Large intestine (tissue), 12 donors: ENCODE measurements at places on chromosomes 6 and 20. TPM values are rescaled to one million over a fixed set of nuclear protein-coding genes. Genes with fewer than 3 reads are reported as not detected.
A peak's percentile ranks its signal among the peaks of the same experiment; 100 is the strongest.

- no peaks in the 10 kb centered on the region for H3K4me1 ChIP-seq
- H3K4me3 ChIP-seq: no peak overlapping the region
- H3K27me3 ChIP-seq: no peaks in the 10 kb centered on the region
- H3K27ac ChIP-seq: no peak overlapping the region
Measured at GRCh38 chr20:40009542-40009941, 679.5 kb downstream of the MAFB start.

DNA sequence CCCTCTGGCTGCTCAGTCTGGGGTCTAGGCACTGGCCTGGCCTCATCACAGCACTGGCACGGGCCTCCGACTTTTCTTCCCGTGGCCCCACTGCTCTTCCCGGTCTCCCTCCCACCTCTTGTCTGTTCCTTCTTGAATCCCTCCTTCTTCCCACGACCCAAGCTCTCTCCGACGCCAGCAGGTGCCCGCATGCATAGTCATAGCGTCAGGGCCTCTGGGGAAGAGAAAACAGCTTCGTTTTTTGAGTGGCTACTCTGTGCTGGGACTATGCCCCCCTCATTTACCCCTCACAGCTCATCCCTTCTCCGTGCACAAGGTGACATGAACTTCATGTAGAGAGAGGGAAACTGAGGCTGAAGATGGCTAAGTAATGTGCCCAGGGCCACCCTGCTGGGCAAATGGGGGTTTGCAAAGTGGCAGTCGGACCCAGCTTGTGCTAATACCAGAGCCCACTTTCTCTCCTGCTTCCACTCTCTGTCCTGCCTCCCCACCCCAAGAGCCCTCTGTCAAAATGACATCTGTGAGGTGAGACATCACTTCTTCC, 59.2 kb downstream of the SYNJ2 start:
- no peak for DNase-seq
- H3K4me3 ChIP-seq: no peak overlapping the region
- peaks cover 17% of the 10 kb centered on the region for H3K36me3 ChIP-seq
- H3K27ac ChIP-seq: peak overlapping the region; percentile 66
- peaks cover 53% of the 10 kb centered on the region for H3K4me1 ChIP-seq
- no peaks in the 10 kb centered on the region for H3K27me3 ChIP-seq

DNA sequence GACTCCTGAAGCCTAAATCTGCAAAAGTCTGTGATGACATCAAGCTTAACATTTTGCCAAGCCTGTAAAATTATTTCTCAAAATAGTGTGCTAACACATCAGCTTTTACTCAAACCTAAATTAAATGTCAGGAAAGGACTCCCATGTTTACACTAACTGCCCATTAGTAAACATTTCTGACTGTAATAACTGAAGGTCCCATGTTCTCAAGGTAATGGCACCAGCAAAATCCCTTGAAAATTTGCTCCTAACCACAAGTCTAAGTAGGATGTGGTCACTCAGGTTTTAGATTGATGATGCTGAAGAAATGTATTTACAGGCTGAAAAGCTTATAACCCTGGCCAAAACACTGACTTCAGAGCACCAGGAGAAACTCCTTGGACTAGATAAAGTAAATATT, 33.0 kb downstream of the BACH2 start:
- no peaks in the 10 kb centered on the region for H3K27me3 ChIP-seq
- H3K4me3 ChIP-seq: no peak overlapping the region
- DNase-seq: no peak
- no peaks in the 10 kb centered on the region for H3K4me1 ChIP-seq
- no peak overlapping the region for H3K27ac ChIP-seq

DNA sequence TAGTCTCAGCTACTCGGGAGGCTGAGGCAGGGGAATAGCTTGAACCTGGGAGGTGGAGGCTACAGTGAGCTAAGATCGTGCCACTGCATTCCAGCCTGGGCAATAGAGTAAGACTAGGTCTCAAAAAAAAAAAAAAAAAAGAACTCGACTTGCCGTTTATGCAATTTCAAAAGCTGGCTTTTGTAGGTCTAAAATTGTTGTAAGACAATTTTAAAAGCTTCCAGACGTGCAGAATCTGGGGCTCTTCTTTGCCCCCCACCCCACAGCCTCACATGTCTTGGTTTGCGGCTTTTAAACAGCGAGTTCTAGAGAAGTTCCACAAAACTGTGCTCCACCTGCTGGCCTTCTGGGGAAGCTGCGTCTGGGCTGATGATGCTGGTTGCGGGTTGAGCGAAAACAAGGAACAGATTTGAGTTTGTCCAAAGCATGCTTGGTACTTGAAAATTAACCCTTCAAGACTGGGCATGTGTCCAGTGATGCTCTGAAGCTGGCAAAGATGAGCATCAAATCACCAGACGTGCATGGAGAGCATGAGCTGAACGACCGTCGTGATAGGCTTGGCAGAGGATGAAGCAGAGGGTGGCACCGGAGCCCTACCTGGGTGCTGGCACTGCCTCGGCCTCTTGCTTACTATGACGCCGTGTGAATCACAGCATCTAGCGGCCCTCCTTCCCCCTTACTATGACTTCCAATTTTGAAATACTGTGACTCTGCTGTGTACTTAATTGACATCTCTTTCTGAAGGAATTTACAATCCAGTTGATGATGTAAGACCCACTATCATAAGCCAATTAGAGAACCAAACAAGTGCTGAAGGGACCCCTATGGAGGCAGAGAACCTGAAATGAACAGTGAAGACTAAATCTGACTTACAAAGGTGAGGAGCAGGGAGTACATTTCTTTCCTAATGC, 171.4 kb downstream of the GMPR start:
- no peak for DNase-seq
- no peak overlapping the region for H3K4me3 ChIP-seq
- peaks cover 3% of the 10 kb centered on the region for H3K4me1 ChIP-seq
- H3K36me3 ChIP-seq: no peaks in the 10 kb centered on the region

DNA sequence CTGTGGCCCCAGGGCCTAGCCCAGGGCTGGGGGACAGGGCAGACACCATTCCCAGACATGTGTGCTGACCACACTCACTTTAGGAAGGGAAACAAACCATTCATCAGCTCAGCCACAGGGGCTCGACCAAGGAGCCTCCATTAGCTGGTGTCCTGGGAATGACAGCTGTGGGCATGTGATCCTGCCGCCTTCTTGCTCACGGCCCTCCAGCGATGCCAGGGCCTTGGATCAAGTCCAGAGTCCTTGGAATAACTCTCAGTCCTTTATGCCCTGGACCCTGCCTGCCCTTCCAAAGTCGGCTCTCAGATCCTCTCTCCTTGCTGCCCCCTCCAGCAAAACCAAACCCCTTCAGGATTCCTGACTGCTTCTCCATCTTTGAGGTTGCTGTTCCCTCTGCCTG, 165.0 kb upstream of the RNF24 start:
- H3K27me3 ChIP-seq: no peaks in the 10 kb centered on the region
- H3K36me3 ChIP-seq: peaks cover 72% of the 10 kb centered on the region
- no peak for DNase-seq
- H3K27ac ChIP-seq: no peak overlapping the region
- no peak overlapping the region for H3K4me3 ChIP-seq

- H3K27me3 ChIP-seq: peaks cover 24% of the 10 kb centered on the region
- no peak overlapping the region for H3K27ac ChIP-seq
- H3K36me3 ChIP-seq: no peaks in the 10 kb centered on the region
- no peak overlapping the region for H3K4me3 ChIP-seq
- H3K4me1 ChIP-seq: no peaks in the 10 kb centered on the region
Measured at GRCh38 chr6:33105386-33105785, 29.6 kb downstream of the HLA-DPB1 start.

- H3K36me3 ChIP-seq: no peaks in the 10 kb centered on the region
- no peak overlapping the region for H3K4me3 ChIP-seq
- H3K27ac ChIP-seq: no peak overlapping the region
Measured at GRCh38 chr20:2400290-2400689, 19.6 kb downstream of the TGM6 start.

DNA sequence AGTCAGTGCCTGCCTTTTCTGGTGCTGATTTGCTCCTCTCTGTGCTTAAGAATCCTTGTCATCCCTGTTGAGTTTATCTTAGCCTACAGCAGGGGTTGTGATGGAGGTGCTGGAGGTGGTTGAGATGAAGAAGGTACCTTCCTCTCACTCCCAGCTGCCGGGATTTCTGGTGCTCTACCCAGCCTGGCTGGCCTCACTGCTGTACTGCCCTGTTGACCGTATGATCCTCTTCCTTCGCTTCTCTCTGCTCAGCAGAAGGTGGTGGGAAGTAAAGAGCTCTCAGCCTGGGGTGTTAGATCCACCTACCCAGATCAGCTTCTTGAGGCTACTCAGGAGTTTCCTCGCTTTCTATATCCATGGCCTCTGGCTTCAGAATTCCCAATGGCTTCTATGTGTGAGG, 101.0 kb upstream of the NXT1 start:
- H3K27ac ChIP-seq: no peak overlapping the region
- no peaks in the 10 kb centered on the region for H3K36me3 ChIP-seq
- no peak overlapping the region for H3K4me3 ChIP-seq
- peaks cover 2% of the 10 kb centered on the region for H3K27me3 ChIP-seq
- H3K4me1 ChIP-seq: no peaks in the 10 kb centered on the region

GRCh38 chr6:40928307-40928706, 110.7 kb downstream of the UNC5CL start:
- no peak for DNase-seq
- H3K27me3 ChIP-seq: no peaks in the 10 kb centered on the region
- H3K27ac ChIP-seq: peak overlapping the region; percentile 82
- H3K4me3 ChIP-seq: no peak overlapping the region
- peaks cover 19% of the 10 kb centered on the region for H3K4me1 ChIP-seq

DNA sequence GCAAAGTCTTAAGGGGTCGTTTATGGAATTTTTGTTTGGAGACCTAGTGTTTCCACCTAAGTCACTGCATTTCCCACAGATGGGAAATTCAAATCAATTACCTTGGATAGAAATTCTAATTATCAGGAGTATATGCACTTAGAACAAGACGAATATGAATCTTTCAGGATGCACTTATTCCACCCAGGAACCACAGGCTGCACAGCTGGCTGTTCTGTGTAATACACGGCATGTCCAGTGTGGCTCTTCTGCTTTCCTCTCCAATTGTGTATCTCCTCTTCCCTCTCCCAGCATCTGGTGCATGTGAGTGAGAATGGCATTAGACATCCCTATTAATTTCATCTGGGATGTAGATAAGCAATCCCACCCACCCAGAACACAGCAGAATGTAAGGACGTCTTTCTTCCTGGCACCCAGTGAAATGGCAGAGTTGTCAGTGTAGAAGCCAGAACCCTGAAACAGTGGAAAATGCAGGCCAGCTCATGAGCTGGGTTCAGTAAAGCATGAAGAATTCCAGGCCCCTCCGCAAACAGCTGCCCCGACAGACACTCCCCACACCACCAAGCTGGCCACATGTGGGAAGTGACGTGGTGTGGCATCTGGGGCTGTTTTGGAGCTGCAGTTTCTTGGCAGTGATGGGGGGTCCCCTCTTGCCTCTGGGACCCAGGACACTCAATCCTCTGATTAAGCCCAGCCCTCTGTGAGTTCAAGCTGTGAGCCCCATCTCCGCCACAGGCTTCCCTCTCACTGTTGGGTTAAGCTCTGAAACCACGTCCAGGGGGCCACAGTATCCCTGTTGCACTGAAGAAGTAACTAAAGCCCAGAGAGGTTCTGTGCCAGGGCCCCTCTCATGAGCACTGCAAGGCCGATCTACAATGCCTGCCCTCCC, 180.1 kb upstream of the CST7 start:
- DNase-seq: no peak
- H3K27me3 ChIP-seq: peaks cover 2% of the 10 kb centered on the region
- H3K4me1 ChIP-seq: no peaks in the 10 kb centered on the region
- H3K27ac ChIP-seq: no peak overlapping the region

GRCh38 chr20:42309050-42309449, 690.9 kb upstream of the CHD6 start:
- H3K4me3 ChIP-seq: no peak overlapping the region
- H3K36me3 ChIP-seq: no peaks in the 10 kb centered on the region
- H3K27me3 ChIP-seq: no peaks in the 10 kb centered on the region
- H3K27ac ChIP-seq: no peak overlapping the region
- DNase-seq: no peak

DNA sequence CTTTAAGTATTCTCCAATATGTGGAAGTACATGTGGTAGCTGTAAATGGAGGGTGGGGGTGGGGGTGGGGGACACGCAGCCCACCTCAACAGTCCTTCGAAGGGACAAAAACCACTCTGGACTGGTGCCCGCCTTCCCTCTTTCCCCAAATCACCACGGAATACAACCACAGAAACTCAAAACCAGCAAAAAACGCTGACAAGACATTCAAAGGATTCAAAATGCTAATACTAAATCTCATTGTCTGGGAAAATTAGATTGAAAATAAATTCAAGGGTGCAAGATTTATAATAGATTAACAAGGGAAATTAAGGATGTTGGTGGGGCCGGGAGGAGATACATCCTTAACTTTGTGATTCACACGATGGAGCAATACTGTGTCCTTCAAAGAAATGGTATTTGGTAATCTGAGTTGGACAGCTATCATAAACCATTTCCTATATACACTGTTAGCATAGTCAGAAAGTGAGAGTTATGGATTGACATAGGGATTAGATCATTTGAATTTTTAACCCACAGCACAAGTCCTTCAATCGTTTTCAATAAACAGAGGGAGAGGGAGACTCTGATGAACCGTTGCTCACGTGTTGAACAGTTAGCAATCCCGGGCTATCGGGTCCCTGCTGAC, 766 bp upstream of the TBC1D22B start:
- peaks cover 5% of the 10 kb centered on the region for H3K4me1 ChIP-seq
- no peak overlapping the region for H3K27ac ChIP-seq
- DNase-seq: no peak
- H3K4me3 ChIP-seq: peak overlapping the region; percentile 81
- no peaks in the 10 kb centered on the region for H3K36me3 ChIP-seq

GRCh38 chr6:38528196-38528965, 111.3 kb downstream of the BTBD9 start:
- no peaks in the 10 kb centered on the region for H3K4me1 ChIP-seq
- H3K36me3 ChIP-seq: peaks cover 6% of the 10 kb centered on the region
- H3K27me3 ChIP-seq: no peaks in the 10 kb centered on the region
- no peak overlapping the region for H3K4me3 ChIP-seq

DNA sequence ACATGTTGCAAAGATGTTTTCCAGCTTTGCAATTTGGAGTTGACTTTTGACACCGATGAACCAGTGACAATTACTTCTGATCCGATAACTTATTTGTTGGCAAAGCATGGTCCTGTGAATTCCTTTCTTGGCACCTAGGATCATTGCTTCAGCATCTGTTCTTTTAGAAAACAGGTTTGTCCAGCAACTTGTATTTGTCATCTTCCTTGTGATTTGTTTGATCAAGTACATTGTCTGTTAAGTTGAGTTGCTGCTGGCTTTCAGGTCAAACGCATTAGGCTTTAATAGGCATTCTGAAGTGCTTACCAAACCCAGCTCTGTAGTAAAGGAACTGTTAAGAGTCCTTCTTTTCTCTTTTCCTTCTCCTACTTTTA, 192.4 kb upstream of the ZNF217 start:
- H3K27ac ChIP-seq: peak overlapping the region; percentile 68
- no peaks in the 10 kb centered on the region for H3K36me3 ChIP-seq
- H3K4me1 ChIP-seq: peaks cover 15% of the 10 kb centered on the region
- no peak for DNase-seq

Gene SH3BGRL2
- 42.7 TPM for polyA plus RNA-seq

Gene SSTR4
- polyA plus RNA-seq: not detected

Gene ZNF335
- 13.4 TPM for polyA plus RNA-seq

Gene BANF2
- polyA plus RNA-seq: not detected

Gene SRMS
- 0.16 TPM for polyA plus RNA-seq

Gene OR2H2
- polyA plus RNA-seq: 0.03 TPM

Gene METTL24
- polyA plus RNA-seq: 3.4 TPM

Gene CRISP2
- polyA plus RNA-seq: 0.34 TPM

Gene GTSF1L
- polyA plus RNA-seq: not detected

Gene OPRM1
- polyA plus RNA-seq: 0.67 TPM
